ENCODE measurements at places on chromosomes 6 and 20.

GRCh38 chr20:53855733-53856132 is 214.7 kb downstream of the BCAS1 start:
- DNase-seq, result no peak

GRCh38 chr6:138088326-138088762 is 18.9 kb downstream of the PERP start:
- no peak for DNase-seq

- no peak for DNase-seq
Measured at GRCh38 chr6:98942263-98942803, 5.4 kb downstream of the FBXL4 start.

GRCh38 chr6:21628160-21628559 is 34.6 kb downstream of the SOX4 start:
- DNase-seq, result no peak

GRCh38 chr6:23365732-23366131 is 760.3 kb upstream of the NRSN1 start:
- no peak for DNase-seq

DNA sequence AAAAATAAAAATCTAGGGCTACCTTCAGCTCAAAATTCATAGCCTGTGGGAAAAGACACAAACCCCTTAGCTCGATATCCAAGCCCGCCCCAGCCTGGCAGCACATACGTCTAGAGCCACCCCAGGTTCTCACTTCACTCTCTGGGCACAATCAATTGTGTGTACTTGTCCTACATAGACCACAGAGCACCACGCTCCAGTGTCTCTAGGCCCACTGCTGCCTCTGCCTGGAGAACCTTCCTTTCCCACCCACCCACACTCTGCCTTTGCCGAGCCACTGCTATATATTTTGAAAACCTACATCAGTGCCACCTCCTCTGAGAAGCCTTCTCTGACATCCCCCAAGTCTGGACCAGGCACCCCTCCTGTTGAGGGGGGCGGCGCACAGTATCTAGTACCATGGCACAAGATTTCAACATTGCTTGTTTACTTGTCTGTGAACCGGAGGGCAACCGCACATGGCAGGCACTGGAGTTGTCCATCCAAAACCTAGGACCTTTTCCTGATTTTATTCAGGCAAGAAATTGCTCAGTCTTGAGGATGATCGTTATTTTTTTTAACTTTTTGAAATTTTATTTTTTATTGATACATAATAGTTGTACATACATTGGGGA is 141.5 kb downstream of the UNC5CL start:
- no peak for DNase-seq

Data from stimulated activated CD4-positive, alpha-beta T cell treated with anti-CD3 and anti-CD28 coated beads, Interleukin-4, amount 100 ng/mL, for 1 hour (primary cell).